ENCODE measurements at places on chromosomes 3 and 15.

DNA sequence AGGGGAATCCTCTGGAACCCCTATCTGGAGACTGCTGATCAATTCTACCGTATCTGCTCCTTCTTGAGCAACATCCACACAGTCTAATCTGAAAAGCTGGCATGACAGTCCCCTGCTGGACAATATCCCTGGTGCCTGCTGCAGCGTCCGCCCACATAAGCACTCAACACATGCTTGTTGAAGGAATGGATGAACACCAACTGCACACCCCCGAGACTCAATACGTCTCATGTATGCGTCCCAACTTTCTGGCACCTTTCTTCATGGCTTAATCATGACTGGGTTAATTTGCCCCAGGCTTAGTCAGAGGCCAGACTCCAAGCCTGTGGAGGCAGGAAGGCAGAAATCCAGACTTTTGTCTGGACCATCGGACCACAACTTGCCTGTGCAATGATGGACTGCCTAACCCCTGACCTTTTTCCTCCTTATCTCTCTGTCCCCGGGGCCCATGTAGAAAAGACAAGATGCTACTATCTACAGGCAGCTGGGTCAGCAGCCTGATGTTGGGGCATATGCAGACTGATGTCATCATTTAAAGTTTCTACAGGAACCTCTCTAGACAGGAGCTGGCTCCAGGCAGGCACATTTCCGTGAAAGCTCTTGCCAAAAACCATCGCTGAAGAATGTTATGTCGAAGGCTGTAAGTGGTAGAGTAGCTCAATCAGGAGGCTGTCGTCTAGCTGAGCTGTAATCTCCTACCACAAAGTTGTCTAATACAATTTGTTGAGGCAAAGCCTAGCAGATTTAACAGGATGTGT is 114.1 kb upstream of the TPM1 start:
- no peak for DNase-seq

- no peak for DNase-seq
Measured at GRCh38 chr15:24734396-24734795, 58.8 kb downstream of the NPAP1 start.

GRCh38 chr15:92808598-92809063 is 91.5 kb upstream of the CHD2 start:
- DNase-seq = no peak

GRCh38 chr3:40924559-40925141 is 274.7 kb upstream of the CTNNB1 start:
- no peak for DNase-seq

GRCh38 chr3:14647976-14648955 is 3.3 kb upstream of the CCDC174 start:
- no peak for DNase-seq

GRCh38 chr3:171267104-171267503 is 193.1 kb downstream of the TNIK start:
- DNase-seq = no peak

GRCh38 chr3:36303286-36303685 is 77.0 kb upstream of the STAC start:
- DNase-seq = no peak

GRCh38 chr3:52323526-52324295 is 7.6 kb downstream of the DNAH1 start:
- no peak for DNase-seq

GRCh38 chr15:91559066-91559465 is 294.4 kb upstream of the SLCO3A1 start:
- no peak for DNase-seq

Data from GM19239 (cell line).